ENCODE measurements at places on chromosomes 4 and X. TPM values are rescaled to one million over a fixed set of nuclear protein-coding genes. Genes with fewer than 3 reads are reported as not detected.

The GAGE12J gene
- total RNA-seq: not detected

The BMX gene
- not detected for total RNA-seq

DNA sequence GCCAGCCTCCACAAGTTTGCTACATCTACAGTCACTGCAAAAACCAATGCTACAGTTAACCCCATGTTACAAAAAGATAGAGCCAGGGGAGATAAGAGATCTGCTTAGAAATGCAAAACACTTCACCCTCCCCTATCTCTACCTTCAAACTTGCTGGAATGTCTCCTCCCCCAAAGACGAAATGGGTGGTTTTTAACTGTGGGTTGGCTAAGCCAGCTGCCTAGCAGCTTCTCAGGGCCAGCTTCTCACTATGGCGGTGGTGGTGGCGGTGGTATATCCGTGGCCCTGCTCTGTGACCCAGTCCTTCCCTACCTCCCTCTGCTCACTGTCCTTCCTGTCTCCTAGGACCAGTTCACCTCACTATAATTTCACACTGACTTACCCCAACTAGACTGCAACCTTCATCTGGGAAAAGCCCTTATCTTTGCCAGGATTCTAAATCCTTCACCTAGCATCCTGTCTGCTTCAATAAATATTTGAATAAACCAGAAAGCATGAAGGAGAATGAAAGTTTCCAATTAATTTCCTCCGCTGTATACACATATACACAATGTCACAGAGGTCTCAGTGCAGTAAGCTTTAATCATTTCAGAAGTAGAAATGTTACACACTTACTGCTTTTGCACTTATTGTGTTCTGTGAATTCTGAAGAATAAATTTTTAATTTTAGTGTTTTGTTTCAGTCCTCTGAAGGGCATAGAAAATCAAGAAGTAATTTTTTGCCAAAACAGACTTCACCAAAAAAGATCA is 46.3 kb downstream of the SH3KBP1 start:
- no peak for DNase-seq

GRCh38 chr4:182825786-182826185 is 91.4 kb downstream of the DCTD start:
- DNase-seq: no peak

All from A673 (cell line).